Left cardiac atrium (tissue), 4 donors: ENCODE measurements at places on chromosomes 4 and X. TPM values are rescaled to one million over a fixed set of nuclear protein-coding genes. Genes with fewer than 3 reads are reported as not detected.
A peak's percentile ranks its signal among the peaks of the same experiment; 100 is the strongest.

Gene MTM1
- total RNA-seq: 10.4 TPM

Gene BTK
- 3.5 TPM for total RNA-seq

DNA sequence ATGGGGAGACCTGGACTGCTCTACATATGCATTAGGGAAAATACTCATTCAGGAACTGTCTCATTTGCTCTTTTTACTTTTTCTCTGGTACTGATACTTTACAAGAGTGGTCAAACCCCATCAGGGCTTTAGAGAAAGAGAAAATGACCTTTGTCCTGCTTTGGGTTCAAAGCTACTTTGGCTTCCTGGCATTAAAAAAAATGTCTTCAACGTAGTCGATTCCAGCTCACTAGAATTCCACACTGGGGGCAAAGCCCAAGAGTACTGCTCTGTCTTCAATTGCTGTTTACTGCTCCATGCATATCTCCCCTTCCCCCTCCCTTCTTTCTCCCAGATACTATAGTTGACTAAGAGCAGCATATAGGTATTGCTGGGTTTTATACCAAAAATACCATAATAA lies 98.0 kb downstream of the PAPSS1 start:
- no peak for DNase-seq

DNA sequence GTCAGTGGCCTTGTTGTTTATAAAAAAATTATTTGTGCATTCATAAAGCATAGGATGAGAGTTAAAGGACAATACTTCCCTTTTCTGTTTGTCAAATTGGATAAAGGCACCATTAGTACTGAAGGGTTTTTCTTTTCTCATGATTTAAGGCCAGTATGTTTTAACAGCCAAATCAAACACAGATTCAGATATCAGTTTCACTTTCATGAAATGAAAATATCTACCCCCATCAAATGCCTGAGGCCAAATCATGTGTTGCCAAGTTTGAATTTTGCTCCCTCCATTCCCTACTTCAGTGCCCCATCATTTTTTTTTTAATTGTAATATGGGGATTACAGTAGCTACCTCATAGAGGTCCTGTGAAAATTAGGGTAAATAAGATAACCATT lies 745.9 kb downstream of the RPA4 start:
- DNase-seq: no peak

Gene TGIF2LX
- total RNA-seq: not detected

Gene CCNB3
- 0.15 TPM for total RNA-seq

GRCh38 chr4:75696071-75696470 lies 22.9 kb upstream of the G3BP2 start:
- no peak for DNase-seq

Gene PABPC1L2B
- total RNA-seq: not detected

DNA sequence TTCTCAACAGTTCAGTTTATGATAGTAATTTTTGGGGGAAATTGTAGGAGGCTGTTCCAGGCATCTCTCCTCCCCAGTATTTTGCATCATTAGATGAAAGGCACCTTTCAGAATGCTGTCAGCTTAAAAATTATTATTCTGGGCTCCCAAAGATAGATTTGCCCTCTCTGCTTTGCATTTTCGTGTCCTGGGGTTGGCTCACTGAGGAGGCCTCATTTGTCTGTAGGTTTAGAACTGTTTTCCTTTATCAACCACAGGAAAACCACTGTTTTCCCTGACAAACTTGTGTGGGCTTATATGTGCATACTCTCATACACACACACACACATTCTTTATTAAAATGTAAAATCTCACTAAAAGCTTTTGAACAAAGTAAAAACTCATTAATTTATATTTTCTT lies 197.2 kb upstream of the VCX3A start:
- no peak for DNase-seq

- no peak for DNase-seq
Observed at GRCh38 chr4:69531251-69531650, 35.5 kb upstream of the UGT2B4 start.

- DNase-seq: no peak
Observed at GRCh38 chr4:80926446-80926845, 104.1 kb upstream of the BMP3 start.

Gene F9
- not detected for total RNA-seq

Gene IL13RA2
- not detected for total RNA-seq

GRCh38 chr4:140368686-140369085 lies 4.8 kb upstream of the SCOC start:
- no peak for DNase-seq

Gene PABPC5
- total RNA-seq: 1.2 TPM

Gene COX7B
- total RNA-seq: 1,144 TPM

Gene ARX
- total RNA-seq: not detected

Gene CHIC1
- 10.4 TPM for total RNA-seq

DNA sequence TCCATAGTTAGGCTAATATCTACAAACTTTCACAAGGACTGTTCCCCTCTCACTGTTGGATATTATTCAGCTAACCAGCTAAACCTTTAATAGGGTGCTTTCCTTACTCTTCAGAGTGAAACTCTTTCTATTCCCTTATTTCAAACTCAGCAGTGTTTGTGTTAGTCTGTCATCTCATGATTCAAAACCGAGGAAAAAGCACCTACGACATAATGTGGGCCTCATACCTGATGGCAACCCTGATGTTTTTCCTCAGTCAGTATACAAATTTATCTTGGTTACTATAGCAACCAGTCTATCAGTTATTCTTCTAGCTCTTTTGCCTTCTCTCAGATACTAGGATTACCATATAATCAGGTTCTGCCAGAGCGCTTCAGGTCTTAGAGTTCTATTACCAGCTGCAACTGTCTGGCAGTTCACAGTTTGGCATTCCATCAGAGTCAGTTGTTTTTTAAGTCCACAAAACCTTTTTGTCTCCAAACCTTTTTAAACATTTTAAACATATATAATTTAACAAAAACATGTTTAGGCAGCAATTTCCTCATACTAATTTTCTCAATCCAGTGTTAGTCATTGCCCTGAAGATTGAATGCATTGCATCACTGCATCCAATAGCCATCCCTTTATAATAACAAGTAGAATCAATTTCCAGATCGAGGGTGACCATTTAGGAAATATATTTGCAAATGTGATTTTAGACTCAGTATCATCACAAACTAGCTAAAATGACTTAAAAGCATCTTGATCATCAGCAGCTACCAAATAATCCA lies 7.4 kb downstream of the WDR44 start:
- no peak for DNase-seq

Gene MECP2
- 35.4 TPM for total RNA-seq

- no peak for DNase-seq
Observed at GRCh38 chr4:150231107-150231770, 153.0 kb downstream of the DCLK2 start.

Gene PABPC4L
- 1.5 TPM for total RNA-seq

- DNase-seq: no peak
Observed at GRCh38 chr4:131526686-131527085, 1622.4 kb upstream of the PCDH10 start.

DNA sequence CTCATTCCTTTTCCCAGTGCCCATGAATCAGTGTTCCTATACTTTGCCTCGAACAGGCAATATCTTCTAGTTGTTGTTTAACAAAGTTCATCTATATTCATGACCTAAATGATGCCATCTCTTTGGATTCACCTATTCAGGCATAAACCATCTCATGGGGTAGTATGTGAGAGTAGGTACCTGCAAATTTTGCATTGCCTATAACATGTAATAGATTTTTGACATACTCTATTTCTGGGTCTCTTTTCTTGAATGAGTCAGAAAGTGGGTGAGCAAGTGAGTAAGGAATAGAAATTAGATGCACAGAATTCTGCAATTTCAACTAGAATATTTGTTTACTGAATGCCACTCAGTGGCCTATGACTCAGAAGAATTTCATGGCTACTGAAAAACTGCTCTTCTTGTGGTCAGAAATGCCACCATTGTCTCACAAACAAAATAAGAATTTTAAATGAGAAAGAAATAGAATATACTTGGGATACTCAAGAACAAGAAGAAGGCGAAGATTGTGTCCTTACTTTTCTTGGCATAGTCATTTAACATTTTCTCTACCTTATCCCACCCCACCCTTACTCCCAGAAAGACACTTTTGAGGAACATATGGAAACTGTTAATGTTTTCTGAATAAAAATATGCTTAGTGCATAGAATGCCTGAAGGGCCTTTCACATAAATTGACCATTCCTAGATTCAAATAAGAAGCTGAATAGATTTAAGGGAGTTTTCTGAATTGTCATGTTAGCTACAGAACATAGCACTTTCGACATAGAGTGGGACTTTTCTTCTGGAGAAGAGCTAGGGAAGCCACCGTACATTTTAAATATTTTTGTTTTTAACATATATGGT lies 86.8 kb downstream of the HHIP start:
- DNase-seq: no peak

DNA sequence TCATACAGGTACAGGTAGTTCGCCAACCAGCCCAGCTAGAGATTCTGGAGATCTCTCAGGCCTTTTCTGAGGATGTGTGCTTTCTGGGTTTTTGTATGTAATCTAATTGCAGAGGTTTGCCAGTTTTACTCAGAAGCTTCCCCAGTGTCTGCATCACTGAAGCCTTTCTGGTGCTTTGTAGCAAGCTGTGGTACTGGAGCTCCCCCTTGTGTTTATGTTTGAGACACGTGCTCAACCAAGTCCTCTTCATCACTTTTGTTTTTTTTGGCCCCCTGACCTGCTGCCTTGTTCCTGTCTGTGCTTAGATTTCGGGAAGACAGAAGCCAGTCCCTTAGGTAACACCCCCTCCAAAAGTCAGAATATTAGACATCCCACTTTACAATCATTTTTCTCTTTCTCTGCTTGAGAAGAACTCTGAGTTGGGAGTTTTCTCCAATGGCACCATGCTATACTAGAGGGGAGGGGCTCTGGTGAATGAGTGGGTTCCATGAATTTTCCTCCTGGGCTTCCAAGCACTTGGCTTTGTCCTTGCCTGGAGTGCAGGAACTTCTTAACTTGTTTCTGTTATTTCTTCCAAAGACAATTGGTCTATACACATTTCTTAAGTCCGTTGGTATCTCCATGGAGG lies 128.4 kb upstream of the TBC1D9 start:
- peak; percentile 24 for DNase-seq

DNA sequence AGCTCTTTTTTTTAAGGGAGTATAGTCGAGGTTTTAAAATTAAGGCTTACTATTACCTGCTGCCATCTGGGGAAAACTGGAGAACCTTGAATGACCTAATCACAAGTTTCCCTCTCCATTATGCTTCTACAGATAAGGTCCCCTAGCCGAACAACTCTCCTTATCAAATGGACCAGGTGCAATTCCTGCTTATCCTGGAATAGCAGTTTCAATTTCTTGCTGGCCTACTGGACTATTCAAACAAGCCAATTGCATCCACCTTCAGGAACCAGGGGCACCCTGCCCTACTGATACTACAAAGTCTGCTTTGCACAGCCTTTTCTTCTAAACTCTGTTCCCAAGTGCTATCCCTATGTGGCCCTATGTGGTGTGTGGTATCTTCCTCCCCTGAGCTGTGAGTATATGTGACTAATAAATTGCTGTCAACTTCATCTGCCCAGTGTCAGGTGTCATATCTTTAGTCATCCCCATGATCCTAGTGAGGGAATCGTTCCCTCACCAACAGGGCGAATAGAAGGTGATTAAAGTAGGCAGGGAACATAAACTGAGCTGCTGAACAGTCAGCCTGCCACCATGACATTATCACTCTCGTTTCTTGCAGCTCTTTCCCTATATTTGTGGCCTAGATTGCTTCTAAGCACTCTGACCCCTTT lies 128.5 kb downstream of the ATG4A start:
- DNase-seq: no peak

GRCh38 chrX:119107206-119107605 lies 20.4 kb downstream of the KIAA1210 start:
- no peak for DNase-seq

Gene GPR143
- total RNA-seq: 0.44 TPM
